ENCODE measurements at places on chromosomes 5 and 9. TPM values are rescaled to one million over a fixed set of nuclear protein-coding genes. Genes with fewer than 3 reads are reported as not detected.

Gene INSL4
- total RNA-seq, result not detected

Gene PRDM12
- total RNA-seq, result 0.08 TPM

Gene SPINK13
- total RNA-seq, result not detected

Gene EIF4E1B
- not detected for total RNA-seq

Gene SPINK1
- not detected for total RNA-seq
